Cortex of kidney (tissue), 1 donor: ENCODE measurements at places on chromosomes 12 and 14.

DNA sequence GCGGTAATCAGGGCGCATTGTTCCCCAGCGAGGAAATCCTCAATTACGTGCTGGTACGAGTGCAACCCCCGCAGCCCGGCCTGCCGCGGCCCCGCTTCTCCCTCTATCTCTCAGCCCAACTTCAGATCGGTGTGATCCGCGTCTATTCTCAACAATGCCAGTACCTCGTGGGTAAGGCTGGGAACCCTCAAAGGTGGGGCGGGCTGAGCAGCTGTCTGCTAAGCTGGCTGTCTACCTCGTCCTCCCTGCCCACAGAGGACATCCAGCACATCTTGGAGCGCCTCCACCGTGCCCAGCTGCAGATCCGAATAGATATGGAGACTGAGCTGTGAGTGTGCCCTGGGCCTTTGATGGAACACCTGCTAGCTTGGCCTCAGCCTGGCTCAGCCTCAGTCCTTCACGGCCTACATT is 996 bp downstream of the REC8 start:
- no peak for DNase-seq

DNA sequence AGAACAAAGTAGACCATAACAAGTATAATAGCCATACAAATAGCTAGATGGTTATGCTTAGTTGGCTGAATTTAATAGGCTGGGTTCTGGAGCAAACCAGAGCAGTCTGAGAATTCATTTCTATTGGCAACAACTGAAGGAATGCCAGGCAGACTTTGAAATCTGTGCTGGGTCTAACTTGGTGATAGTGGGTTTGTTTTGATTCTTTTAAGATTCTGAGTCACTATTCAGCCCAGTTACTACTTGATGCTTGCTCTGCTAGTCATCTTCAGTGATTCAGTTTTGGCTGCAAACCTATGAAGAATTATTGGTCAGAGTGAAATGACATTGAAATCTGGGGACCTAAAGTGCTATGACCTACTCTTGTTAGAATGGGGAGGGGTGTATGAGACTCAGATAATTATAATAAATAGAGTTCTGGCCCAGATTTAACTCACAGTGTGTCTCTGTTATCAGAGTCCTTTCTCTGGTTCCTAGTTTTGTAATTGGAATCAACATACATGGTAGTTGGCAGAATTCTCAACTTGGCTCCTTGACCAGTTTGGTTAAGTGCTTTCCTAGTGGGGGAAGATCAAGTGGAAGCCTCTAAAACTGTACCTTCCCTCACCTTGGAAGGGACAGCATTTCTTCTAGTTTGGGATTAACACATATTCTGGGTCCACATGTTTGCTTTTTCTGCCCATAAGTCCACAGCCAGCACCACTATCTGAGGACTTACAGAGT is 43.5 kb downstream of the MNAT1 start:
- DNase-seq, result no peak

GRCh38 chr12:132831771-132832170 is 3.1 kb upstream of the GOLGA3 start:
- DNase-seq, result no peak

DNA sequence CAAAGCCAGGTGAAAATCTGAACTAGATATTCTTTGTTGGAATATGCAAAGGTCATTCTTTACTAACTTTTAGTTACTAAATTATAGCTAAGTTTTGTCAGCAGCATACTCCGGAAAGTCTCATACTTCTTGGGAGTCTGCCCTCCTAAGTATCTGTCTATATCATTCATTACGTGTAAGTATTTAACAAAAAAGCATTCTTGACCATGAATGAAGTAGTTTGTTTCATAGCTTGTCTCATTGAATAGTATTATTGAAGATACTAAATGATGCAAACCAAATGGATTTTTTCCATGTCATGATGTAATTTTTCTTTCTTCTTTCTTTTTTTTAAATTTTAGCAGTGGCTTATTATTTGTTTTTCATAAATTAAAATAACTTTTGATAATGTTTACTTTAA is 9.8 kb upstream of the SPX start:
- DNase-seq, result no peak

DNA sequence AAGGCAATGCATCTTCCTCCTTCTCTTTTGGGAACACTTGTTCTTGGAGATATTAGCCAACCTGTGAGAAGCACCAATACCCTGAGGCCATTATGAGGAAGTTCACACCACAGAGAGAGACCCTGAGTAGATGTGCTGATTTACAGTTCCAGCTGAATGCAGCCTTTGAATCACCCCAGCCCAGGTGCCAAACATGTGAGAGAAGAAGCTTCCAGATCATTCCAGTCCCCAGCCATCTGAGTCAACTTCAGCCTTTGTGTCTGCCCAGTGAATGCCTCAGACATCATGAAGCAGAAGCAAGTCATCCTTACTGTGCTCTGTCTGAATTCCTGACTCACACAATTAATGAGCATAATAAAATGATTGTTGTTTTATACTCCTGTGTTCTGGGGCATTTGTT is 25.1 kb downstream of the C12orf42 start:
- no peak for DNase-seq

- DNase-seq, result no peak
Observed at GRCh38 chr12:77940567-77940966, 109.9 kb downstream of the NAV3 start.

- no peak for DNase-seq
Observed at GRCh38 chr12:124479680-124480468, 87.5 kb downstream of the NCOR2 start.

DNA sequence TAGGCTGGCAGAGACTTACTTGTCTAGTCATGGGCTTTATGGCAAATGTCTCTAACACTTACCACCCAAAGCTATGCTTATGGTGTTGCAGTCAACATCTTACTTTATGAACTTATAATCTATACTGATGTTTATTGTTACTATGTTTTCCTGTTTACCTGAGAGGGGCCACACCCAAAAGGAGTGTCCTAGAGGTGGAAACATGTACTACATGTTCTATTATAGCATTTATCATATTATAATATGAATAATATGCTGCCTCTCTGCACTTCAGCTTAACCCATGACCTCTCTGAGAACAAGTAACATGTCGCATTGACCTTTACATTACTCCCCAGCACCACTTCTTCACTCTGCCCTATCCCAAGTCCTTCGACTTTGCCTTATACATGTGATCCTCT is 501.8 kb downstream of the ETNK1 start:
- no peak for DNase-seq

GRCh38 chr12:127900386-127900785 is 366.6 kb upstream of the TMEM132C start:
- no peak for DNase-seq

GRCh38 chr12:75622492-75622891 is 111.1 kb upstream of the KRR1 start:
- no peak for DNase-seq

DNA sequence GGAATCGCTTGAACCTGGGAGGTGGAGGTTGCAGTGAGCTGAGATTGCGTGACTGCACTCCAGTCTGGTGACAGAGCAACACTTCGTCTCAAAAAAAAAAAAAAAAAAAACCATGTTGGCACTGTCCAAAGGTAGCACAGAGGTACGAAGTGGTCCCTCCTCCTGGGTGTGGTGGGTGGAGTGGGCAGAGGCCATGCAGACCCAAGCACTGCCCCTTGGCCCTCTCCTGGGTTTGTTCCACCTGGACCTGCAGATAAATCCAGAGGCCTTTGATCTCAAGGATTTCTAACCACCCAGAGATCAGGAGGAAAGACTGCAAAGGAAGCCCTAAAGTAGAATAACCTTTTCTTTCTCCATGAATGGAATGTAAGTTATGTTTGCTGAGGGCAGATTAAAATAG is 8.7 kb upstream of the GALNT6 start:
- no peak for DNase-seq

DNA sequence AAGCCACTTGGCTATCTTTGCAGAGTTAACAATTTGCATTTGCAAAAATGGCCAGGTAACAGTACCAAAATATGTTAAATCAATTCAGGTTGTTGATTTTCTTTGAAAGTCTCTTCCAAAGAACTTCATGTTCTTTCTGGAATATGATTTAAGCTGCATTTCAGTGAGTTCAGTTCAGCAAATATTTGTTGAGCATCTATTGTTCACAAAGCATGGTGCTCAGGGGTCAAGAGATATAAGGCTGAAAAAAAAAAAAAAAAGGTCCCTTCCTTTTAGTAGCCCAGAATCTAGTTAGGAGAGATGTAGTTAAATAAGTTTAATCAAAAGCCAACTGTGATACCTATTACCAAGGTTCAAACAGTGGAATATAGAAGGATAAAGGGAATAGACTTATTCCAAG is 317.1 kb downstream of the ZFP36L1 start:
- no peak for DNase-seq
